ENCODE measurements at places on chromosomes 1 and 21.

GRCh38 chr1:162219461-162219860 lies 150.0 kb downstream of the NOS1AP start:
- DNase-seq, result no peak

- DNase-seq, result peak; percentile 39
These were observed 6.0 kb upstream of the SHISA4 start for GRCh38 chr1:201882665-201883132.

DNA sequence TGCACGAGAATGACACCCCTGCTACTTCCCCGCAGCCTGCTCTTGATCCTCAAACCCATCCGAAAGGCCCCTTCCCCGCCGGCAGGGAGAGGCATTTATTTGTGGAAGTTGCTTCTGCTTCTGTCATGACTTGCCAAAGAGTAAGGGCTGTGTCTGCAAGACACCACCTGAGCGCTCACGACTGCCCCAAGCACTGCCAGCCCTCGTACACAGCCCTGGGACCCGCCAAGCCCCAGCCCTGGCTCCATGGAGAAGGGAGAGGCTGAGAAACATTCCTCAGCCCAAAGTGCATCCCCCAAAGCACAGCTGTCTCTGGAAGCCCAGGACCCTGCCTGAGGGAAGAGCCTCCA lies 6.3 kb upstream of the TPRG1L start:
- no peak for DNase-seq

DNA sequence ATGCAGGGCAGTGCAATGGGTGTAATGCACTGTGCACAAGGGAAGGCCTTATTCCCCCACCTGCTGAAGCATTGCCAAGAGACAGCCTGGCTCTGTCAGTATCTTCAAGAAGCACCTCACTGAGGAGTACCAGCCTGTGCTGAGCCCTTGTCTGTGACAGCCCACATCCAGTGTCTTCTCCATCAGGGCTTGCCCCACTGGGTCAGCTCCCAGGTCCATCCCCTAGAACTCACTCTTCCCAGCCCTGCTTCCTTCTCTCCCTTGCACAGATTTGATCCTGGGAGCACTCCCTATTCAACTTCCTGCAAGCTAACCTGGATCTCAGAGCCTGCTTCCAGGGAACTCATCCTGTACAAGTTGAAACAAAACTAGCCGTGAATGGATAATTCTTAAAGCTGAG lies 33.6 kb upstream of the IFNGR2 start:
- no peak for DNase-seq

- peak; percentile 36 for DNase-seq
These were observed 35.6 kb downstream of the LYST start for GRCh38 chr1:235831148-235831547.

- no peak for DNase-seq
These were observed 31.5 kb upstream of the BTG3 start for GRCh38 chr21:17644186-17644585.

DNA sequence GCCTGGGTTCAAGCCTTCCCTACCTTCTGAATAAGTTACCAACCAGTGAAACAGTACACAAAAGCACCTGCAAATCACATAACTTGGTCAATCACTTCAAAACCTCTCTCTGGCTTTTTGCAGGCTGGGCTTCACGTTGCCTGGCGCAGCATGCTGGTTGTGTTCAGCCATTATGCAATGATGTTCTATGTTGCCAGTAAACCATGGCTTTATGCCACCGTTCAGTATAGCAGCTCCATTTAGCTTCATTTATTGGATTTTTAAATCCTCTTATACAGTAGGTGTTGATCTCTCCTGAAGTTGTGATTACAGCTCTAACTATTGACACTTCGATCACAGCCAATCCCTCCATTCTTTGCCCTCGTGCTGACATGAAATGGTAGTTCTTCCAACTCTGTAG lies 233.6 kb upstream of the PTBP2 start:
- no peak for DNase-seq

DNA sequence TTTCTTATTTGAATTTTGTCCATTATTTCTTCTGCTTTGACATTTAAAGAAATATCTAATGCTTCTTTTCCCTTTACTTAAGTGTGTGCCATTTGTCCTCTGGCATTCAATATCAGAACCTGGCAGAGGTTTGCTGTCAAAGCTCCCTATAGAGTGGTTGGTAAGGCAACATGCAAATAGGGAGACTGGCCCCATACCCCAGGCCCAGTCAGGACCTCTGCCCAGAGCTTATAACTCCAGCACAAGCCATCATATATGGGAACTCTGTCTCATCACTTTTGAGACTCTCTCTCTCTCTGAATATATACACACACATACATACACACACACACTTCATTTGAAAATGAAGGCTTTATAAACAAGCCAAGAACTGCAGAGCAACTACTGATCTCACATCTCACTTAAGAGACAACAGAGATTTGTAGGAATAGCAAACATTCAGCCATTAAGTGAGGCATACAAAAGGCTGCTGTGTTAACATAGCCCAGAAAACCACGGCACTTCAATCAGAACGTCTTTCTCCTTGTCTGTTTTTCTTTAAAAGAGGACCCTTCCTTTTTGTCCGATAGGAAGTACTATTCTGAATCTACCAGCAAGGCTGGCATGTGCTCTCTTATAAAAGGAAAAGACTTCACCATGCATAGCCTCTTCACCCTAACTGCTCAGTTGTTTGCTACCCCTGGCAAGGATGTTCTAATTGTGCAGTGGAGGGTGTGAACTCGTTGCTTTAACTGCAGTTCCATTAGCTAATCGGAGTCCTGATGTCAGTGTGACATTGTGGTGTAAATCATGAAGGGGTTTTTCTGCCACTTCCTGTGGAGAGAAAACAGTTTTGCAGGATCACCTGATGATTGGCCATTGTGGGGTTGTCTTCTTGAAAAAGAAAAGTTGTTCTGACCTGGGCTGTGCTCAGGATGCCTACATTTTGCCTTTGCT lies 101.7 kb downstream of the NR5A2 start:
- no peak for DNase-seq

DNA sequence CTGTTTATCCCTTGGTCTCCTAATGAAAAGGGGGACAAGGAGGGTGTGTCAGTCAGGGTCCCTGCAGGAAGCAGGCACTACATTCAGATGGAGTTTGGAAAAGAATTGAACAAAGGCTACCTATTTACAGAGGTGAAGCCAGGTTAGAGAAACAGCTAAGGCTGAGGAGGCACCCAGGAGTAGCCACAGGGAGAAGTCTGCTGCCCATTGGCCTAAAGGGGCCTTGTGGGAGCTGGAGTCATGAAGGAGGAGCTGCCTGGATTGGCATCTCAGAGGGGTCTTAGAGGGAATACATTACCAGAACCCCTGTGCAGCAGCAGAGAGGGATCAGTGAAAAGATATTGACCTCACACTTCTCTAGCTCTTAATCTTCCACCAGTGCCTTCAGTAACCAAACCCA lies 31.2 kb upstream of the USP24 start:
- DNase-seq, result no peak

DNA sequence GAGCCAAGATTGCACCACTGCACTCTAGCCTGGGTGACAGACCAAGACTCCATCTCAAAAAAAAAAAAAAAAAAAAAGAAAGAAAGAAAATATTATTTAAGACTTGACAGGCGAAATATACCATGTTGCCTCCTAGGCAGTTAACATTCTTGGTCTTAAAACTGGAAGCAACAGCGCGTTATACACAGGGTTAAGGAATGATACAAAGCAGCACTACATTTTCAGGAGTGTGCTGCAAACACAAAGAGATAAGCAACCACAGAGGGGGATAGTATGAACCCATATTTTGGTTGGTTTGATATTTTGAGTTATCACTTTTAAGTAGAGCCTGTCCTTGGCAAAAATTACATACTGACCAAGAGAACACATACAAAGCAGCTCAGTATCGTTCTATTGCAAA lies 25.1 kb downstream of the USP24 start:
- DNase-seq, result no peak

- DNase-seq, result no peak
These were observed 5.3 kb downstream of the ATP2B4 start for GRCh38 chr1:203631946-203632345.

DNA sequence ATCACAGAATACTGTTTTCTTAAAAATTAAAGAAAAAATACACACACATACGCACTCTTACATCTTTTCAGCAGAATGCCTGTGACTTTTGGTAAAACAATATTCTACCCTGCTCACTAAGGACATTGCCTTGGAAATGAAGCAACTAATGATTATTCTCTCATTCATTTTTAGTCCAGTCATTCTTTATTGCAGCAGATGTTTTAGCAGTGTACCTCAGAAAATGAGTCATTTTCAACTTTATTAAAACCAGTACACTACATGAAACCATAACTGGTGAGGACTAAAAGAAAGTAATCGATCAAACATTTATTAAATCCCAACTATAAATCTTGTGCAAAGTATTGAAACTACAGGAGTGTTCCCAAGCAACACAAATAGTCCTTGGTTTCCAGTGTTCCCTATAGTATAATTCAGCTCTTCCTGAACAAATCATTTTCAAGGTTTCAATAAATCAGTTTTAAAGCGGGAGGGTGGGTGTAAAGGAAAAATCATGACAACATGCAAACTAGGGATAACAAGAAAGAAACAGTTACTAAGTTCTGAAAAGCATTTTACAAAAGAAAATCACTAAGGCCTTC lies 114.2 kb downstream of the ADGRL4 start:
- no peak for DNase-seq
